ENCODE measurements at places on chromosomes 2 and 18.
A peak's percentile ranks its signal among the peaks of the same experiment; 100 is the strongest.

DNA sequence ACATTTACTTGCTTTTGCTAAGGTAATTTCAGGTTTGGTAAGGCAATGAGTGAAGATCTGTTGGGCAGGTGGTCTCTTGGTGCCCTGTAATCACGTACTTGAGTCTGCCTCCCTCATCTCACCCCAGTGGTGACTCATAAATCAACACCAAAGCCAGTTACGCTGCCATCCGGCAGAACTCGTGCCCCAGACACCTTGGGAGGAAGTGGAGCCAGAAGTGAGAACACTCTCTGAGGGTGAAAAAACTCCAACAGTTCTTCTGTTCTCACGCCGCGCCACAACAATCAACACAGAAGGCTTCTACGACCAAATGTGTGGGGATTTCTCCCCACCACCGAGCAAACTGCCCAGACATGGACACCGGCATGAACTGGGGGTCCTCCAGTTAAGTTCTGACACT is 206.2 kb downstream of the ARL4C start:
- no peak for DNase-seq

DNA sequence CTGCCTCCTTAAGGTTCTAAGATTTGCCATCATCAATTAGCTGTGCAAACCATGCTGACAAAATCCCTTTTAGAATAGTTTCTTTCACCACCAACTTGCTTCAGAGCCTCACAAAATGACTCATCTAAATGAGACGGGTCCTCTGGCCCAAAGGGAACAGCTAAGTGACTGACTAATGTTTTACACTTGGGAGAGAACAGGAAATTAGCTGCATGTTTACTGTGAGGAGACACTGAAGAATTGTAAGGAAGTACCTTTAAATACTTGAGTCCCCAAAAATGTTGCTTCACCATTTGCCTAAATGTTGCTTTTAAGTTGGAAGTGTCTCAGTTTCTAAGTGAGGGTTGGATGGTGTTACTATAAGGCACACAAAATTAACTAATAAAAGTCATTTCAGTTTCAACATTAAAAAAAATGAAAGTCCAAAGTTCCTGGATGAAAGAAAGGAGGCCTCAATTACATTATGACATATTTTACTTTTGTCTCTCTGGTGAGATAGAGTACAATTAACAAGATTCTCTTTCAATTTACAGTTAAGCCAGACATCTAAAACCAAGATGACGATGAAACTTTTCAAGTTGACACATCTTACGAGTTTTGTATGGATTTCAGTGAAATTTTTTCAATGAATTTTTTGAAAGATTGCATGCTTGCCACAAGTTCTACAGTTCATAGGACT is 229.1 kb upstream of the FN1 start:
- peak; percentile 80 for DNase-seq

GRCh38 chr2:190666895-190667294 is 18.0 kb downstream of the NAB1 start:
- DNase-seq = no peak

DNA sequence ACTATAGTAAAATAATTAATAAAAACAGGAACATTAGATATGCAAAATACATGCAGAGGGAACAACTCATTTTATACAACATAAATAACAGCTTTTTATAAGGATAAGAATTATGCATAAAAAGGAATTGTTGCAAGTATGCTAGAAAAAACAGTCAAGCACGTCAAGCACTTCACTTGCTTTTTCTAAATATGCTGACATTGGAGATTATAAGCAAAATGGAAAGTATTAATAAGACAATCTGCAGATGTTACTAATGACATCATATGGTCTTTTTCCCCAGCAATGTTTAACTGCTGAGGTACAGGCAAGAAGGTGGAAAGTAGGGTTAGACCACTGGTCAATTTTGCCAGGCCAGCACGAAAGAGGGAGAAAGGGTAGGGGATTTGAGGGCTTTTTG is 111.7 kb downstream of the HIBCH start:
- DNase-seq = no peak

GRCh38 chr2:100412881-100413321 is 4.6 kb downstream of the CHST10 start:
- no peak for DNase-seq

DNA sequence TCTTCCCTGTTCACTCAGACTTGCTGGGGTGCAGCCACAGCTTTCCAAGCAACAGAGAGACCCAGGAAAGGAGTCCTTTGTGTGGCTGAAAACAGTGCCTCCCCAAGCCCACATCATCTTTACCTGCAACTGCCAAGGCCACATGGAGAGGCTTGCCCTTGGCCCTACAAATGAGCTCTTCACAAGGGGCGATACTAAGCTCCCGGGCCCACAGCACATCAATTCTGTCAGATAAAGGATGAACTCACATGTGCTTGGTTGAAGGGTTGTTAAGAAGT is 42.3 kb upstream of the SH3RF3 start:
- DNase-seq = no peak

Measured in skeletal muscle cell (primary cell).